ENCODE measurements at places on chromosomes 6 and 20.

DNA sequence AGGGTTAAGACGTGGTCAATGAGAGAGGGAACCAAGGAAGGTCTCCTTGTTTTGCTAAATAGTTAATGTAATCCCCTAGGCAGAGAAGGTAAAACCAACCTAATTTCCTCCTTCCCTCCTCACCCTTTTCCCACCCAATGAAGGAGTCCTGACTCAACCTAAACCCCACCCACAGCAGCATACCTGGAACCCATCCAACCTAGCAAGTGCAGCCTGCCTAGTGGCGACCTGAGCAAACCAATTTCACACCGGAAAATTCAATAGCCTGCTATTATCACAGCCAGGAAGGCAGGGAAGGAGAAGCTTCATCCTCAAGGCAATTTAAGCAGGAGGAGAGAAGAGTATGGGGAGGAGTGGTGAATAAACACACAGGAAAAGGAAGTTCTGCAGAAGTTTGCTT, 46.9 kb downstream of the OSTM1 start:
- no peak for DNase-seq

DNA sequence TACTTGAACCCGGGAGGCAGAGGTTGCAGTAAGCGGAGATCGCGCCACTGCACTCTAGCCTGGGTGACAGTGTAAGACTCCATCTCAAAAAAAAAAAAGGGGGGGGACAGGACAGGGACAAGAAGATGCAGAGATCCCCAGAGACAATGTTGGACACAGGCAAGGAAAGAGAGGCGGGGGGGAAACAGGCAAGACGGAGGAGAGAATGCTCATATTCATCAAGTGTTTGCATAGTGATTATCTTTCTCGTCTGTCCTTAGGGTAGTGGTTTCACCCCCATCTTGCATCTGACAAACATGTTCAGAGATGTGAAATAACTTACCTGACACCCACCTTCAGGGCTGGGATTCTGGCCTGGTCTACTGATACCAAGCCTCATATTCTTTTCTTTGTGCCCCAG, 29.0 kb downstream of the CHMP4B start:
- DNase-seq = no peak

DNA sequence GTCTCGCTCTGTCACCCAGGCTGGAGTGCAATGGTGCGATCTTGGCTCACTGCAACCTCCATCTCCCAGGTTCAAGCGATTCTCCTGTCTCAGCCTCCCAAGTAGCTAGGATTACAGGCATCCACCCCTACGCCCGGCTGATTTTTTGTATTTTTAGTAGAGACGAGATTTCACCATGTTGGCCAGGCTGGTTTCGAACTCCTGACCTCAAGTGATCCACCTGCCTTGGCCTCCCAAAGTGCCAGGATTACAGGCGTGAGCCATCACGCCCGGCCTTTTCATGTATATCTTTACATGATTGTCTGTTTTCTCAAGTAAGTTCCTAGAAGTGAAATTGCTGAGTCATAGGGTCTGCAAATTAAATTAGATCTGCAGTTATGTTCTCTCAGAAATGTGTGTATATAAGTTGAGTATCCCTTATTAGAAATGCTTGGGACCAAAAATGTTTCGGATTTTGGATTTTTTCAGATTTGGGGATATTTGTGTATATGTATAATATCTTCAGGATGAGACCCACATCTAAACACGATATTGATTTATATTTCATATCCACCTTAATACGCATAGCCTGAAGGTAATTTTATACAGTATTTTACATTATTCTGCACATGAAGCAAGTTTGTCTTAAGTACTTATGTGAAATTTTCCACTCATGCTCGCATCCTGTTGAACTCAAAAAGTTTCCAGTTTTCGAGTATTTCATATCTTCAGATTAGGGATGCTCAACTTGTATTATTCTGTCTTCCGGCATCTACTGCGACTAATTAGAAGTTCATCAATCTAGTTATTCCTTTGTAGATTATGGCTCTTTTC, 40.4 kb downstream of the TAB2 start:
- DNase-seq = no peak

GRCh38 chr6:140758169-140758877, 1374.4 kb upstream of the GJE1 start:
- no peak for DNase-seq

GRCh38 chr6:15481390-15482291, 181.2 kb downstream of the DTNBP1 start:
- DNase-seq = no peak

GRCh38 chr6:6593867-6594468, 5.4 kb downstream of the LY86 start:
- no peak for DNase-seq

DNA sequence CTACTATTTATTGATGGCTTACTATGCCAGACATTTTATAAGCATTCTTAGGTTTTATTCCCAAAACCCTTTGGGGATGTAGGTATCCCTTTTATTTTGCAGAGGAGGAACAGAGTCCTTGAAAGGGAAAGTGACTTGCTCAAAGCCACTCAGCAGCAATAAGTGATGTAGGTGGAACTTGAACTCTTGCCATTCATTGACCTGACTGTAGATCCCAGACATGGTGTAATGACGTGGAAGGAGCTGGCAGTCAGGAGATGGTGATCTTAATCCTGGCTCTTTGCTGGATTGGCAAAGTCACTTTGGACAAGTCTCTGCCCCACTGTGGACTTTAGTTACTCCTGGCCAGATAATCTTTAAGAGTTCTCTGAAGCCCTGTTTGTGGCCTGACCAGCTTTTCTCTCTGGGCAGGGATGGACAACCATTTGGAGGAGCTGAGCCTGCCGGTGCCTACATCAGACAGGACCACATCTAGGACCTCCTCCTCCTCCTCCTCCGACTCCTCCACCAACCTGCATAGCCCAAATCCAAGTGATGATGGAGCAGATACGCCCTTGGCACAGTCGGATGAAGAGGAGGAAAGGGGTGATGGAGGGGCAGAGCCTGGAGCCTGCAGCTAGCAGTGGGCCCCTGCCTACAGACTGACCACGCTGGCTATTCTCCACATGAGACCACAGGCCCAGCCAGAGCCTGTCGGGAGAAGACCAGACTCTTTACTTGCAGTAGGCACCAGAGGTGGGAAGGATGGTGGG, 1.6 kb downstream of the DBNDD2 start:
- no peak for DNase-seq

DNA sequence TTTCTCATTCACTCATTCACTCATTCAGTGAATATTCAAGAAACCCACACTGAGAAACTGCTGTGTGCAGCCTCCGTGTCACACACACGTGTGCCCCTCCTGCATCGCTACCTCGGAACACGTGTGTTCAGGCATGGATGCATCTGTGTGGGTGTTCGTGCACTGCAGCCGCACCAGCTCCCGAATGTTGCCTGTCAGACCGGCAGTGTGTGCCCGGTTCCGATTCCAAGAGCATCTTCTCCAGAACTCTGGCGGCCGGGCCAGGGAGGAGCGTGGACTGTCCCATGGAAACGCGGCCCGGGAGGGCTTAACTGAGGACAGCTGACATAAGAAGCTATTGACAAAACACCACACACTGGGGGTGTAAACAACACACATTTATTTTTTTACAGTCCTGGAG, 216.0 kb downstream of the DLL1 start:
- DNase-seq = no peak

GRCh38 chr6:33935439-33936080, 131.8 kb upstream of the MLN start:
- no peak for DNase-seq

- peak; percentile 69 for DNase-seq
These were observed at the start of gene DNPH1 for GRCh38 chr6:43228951-43229802. DNPH1 (minus strand) TSS chr6:43229481; CDS start chr6:43229456, 25 bp downstream.

DNA sequence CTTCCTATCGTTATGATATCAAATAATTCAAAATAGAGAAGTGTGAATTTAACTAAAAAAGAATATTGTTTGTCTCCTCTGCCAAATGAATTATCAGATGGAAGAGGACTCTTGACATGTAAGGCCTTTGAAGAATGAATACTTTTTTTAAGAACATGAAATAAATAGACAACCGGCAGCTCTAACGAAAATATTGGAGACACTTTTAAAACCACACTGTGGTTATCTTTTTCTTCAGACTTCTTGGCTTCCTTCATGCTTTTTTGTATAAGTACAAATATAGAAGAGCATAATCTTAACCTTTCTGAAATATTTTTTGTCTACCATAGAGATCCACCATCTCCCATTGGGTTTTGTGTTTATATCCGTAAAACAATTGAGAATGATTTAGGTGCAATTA, 115.2 kb upstream of the SCGN start:
- no peak for DNase-seq
